ENCODE measurements at places on chromosomes 6 and 20. TPM values are rescaled to one million over a fixed set of nuclear protein-coding genes. Genes with fewer than 3 reads are reported as not detected.
A peak's percentile ranks its signal among the peaks of the same experiment; 100 is the strongest.

- DNase-seq: no peak
These were observed 261.9 kb downstream of the FOXA2 start for GRCh38 chr20:22322513-22322912.

The ADGRB3 gene
- polyA plus RNA-seq: 13.7 TPM

The GTSF1L gene
- polyA plus RNA-seq: not detected

GRCh38 chr20:37389241-37389747 lies 43.4 kb downstream of the SRC start:
- DNase-seq: no peak

GRCh38 chr6:20096536-20096935 lies 115.7 kb downstream of the MBOAT1 start:
- no peak for DNase-seq

GRCh38 chr6:34079899-34080298 lies 66.0 kb downstream of the GRM4 start:
- no peak for DNase-seq

DNA sequence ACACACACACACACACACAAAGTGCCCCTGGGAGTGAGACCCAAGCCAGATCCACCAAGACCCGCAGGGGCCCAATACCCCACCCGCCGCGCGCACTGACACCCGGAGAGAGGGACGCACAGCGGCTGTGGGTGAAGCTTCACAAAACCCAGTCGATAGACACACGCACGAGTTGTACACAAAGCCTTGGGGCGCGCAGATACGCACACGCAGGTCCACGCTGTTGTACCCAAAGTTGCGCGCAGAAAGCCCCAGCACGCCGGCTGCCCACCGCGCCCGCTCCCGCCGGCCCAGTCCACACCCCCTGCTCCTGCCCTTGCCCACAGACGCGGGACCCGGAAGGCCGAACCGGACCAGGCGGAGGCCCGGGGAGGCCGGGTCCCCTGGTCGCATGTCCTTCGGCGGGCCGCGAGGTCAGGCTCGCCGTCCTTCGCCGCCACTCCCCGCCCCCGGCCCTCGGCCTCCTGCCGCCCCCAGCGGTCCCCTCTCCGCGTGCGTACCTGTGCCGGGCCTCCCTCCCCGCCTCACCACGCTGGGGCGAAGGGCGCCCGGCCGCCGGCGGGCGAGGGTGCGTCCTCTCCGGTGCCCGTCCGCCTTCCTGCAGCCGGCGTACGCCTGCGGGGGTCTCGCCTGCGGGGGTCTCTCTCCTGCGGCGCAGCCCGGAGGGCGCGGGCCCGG lies at the start of gene TMEM74B:
TMEM74B (minus strand) TSS at position 344 of the 678 bp plus-strand sequence. CDS start 1,180 bp downstream, outside the sequence.
- DNase-seq: no peak

DNA sequence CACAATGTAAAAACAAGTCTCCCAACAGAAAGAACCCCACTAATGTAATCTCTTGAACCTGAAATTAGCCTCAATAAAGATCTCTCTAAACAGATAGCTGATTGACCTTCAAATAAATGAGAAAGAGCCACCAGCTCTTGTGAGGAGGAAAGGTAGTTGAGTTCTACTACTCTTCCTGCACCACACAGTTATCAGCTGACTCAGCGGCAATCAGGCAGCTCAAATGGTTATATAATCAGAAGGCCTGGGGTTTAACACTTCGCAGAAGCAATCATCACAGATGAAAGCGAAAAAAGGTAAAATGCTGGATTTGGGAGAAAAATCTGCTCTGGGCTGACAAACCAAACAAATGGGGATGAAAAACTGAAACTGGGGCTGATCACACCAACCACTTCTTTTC lies 91.8 kb downstream of the CHD6 start:
- DNase-seq: no peak

DNA sequence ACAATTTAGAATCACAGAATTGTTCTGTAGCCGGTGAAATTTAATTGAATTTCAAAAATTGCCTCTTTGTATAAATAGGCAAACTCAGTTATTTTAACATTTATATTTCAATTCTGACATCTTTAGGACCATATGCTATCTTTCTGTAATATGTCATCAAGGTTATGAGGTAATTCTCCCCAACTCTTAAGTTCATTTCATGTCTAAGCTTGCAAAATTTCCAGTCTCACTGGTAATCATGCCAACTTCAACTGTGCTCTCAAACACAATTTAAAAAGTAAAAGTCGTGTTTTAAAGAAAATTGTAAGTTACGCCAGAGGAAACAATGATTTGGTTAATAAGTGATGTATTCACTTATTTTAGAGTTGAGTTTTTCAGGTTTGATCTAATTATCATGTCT lies 1.4 kb downstream of the NCOA7 start:
- no peak for DNase-seq

The CPXM1 gene
- polyA plus RNA-seq: 74.6 TPM

The MOCS1 gene
- 20.5 TPM for polyA plus RNA-seq

The PTK7 gene
- polyA plus RNA-seq: 276 TPM

- no peak for DNase-seq
These were observed 197.0 kb downstream of the DLL1 start for GRCh38 chr6:170093658-170094596.

- DNase-seq: no peak
These were observed 230.8 kb downstream of the FUT9 start for GRCh38 chr6:96246563-96246962.

DNA sequence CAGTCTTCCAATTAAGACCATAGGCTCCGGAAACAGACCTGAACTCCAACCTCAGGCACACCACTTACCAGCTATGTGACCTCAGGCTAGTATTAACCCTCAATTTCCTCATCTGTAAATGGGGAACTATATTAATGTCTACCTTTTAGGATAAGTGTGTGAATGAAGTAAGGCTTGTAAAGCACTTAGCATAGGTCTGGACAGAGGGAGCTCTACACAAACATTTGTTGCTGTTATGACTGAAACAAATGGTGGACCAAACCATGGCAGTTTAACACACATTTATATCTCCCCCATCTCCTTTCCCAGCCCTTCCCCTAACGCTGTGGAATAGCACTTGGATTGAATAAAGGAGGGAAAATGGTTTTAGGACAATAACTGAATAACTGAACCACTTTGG lies 48.7 kb downstream of the TSHZ2 start:
- DNase-seq: no peak

- no peak for DNase-seq
These were observed 51.2 kb downstream of the CRYBG1 start for GRCh38 chr6:106411643-106412200.

DNA sequence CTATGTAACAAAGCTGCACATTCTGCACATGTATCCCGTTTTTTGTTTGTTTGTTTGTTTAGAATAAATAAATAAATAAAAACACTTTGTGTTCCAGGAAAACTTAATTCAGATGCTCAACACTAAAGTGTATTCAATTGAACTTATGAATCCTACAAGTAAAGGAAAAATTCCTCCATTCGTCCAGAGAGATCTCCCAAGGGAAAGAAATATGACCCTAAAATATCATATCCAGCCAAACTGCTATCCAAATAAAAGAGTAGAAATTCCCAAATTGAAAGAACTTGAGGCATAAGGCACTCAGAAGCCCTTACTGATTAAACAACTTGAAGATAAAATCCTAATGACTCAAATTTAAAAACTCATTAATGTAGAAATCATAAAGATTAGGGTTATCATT lies 90.4 kb downstream of the MOXD1 start:
- DNase-seq: no peak

DNA sequence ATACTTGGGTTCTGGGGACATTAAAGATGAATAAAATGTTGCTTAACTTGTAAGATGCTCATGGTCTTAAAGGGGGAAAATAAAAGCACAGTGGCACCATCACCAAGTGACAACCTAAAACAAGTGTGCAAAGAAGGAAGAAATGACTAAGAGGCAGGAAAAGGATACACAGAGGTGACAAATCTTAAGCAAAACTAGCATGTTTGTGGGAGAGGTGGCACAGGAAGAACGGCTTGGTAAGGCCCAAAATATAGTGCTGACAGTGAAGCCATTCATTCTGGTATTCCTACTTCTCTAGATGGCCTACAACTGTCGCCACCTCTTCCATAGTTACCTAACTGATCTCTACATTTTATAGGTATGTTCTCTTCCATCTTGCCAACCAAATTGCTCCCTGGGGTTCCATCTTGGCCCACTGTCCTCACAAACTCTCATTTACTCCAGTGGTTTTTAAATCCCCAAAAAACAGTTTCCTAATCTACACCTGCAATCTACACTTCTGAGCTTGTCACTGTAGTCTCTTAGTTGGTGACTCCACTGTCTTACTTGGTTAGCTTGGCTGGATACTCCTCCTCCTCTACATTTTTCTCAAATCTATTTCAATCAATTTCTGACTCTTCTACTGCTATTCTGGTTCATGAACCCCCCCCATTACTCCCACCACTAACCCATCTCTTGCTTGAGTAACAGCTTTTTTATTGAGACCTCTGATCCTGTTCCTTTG lies 33.5 kb downstream of the FAM8A1 start:
- DNase-seq: no peak

- DNase-seq: peak; percentile 76
These were observed 96.1 kb upstream of the RIN2 start for GRCh38 chr20:19661717-19662636.

GRCh38 chr6:46715141-46715540 lies 20.0 kb downstream of the PLA2G7 start:
- DNase-seq: no peak

- DNase-seq: no peak
These were observed 67.1 kb downstream of the FGD2 start for GRCh38 chr6:37072526-37072925.

DNA sequence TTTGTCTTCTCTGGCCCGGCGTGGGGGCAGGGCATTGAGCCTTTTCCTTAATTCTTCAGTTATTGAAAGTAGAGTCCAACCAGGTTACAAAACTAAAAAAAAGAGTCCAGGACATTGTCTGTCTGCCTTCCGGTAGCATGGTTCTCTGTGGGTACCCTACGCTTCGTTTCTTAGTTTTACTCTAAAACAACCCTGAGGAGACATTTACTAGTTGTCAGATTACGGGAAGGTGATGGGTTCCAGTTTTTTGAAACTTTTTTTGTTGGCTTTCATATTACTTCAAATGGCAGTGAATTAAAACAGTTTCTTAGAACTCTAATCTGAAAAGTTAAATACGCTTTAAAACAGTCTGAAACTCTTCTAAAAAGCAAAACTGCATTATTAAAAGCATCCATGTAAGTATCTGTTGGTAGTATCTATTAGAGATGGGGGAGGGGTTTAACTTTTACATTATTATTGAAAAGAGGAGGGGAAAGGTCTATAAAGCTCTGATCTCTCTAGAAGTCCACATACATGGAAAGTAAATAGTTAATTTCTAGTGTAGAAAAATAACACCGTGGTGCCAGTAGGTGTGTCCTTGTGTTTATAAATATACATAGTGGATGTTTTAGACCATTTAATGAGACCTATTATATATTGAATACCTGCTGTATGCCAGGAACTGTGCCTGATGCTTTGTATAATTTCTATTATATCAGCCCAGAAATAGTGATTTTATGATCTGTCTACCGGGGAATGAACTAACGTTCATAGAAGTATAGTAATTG lies 2.2 kb downstream of the BICRAL start:
- DNase-seq: no peak

The EEF1E1 gene
- polyA plus RNA-seq: 39.2 TPM

GRCh38 chr6:39901670-39902069 lies 32.6 kb downstream of the MOCS1 start:
- no peak for DNase-seq

DNA sequence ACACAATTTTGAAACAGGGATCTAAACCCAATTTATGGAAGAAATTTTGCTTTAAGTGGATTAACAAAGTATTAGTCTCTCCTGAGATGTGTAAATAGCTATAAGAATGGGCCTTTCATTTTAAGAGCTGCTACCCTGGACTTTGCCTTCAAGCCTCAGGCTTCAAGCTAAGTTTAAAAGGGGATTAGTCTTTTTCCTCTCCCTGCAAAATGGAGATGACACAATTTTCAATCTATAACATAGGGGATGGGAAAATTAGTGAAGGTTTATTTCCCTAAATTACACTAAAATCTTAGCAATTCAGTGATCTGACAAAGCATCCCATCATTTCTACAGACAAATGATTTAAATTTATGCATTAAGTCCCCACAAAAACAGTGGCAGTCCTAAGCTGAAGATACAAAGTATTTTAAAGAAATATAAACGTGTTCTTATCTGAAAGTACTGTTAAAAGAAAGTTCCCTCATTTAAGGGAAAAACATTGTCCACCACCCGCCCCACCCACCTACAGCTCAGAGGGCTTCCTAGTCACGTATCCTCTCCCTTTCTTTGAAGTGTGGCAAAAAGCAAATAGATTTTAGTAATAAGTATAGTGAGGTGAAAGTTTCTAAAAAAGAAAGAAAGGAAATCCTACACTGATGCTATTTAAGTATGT lies 14.5 kb downstream of the ARHGAP18 start:
- DNase-seq: no peak

- DNase-seq: no peak
These were observed at the start of gene NOX3 for GRCh38 chr6:155455766-155456165. TSS of gene NOX3 (minus strand) at chr6:155455839. CDS start at chr6:155455800, 39 bp downstream.

GRCh38 chr6:36975231-36976006 lies 10.6 kb downstream of the MTCH1 start:
- DNase-seq: no peak

- DNase-seq: peak; percentile 36
These were observed 204.7 kb upstream of the ARG1 start for GRCh38 chr6:131368198-131368911.

DNA sequence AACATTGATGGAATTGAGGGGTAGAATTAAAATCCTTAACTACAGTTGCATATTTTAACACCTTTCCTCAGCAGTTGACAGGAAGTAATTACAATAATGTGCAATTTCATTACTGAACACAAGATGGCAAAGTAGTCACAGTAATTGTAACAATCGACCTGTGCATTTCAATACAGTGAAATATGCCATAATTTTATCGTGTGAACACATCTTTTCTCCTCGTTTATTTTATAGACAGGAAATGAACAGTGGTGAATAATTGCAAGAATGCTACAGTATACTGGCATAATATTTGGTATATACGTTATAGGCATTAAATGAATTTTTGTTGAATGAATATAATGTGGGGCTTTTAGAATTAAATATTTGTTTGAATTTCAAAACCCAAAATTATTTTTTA lies 25.0 kb downstream of the CYB5R4 start:
- peak; percentile 32 for DNase-seq

DNA sequence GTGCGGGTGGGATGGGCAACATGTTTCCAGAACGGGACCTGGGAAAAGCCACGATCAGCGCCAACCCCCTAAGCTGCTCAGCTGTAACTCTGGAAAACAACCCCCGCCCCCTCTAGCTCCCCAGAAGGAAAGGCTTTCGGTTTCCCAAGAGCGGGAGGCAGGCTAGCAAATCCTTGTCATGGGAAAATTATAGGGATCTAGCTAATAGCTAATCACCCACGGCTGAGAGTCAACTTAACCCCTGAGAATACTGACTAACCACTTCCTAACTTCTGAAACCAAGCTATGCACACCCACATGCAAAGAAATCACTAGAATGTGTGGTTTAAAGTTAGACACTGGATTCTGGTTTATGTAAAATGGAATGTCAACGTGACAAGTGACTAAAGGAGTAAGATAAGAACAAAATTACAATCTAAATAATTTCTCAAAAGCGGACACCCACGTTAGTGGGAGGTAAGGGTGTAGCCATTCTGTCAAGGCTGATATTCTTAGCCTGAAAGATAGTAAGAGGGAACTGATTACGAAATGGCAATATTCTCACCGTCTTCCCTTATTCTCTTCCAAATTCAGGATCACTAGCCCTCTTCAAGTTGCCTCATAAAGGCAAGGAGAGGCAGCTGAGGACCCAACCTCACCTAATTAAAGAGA lies 20.1 kb downstream of the JAG1 start:
- no peak for DNase-seq
